M059J (cell line): ENCODE measurements at places on chromosomes 16 and 17.

DNA sequence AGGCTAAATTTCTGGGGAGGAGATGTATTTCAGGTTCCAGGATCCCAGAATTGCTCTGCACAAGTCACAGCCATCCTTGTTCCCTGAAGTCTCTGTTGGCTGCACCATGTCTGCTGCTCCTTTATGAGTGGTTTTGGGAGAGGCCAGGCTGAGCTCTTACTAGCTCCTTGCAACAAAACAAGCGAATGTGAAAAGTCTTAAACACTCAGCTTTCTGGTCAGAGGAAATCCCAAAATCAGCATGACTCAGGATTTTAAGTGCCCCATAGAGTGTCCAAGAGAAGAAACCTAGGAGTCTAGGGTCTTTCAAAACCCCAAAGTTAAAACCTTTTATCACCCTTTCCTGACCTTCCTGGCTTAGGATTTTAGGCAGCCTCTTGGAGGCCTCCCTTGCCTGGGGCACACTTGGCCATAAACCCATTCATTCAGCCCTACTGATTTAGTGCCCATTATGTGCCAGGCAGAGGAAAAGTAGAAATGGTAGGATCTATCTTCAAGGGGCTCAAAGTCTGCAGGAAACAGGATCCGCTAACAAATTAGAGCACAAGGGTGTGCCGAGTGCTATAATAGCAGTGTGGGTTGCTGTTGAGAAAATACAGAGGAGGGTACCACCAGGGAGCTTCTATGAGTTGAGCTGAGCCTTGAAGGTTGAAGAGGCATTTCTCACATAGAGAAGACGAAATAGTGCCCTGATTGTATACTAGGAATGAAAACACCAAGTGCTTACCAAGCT is 36.9 kb downstream of the SOST start:
- peak; percentile 48 for DNase-seq

- DNase-seq, result peak; percentile 82
Measured at GRCh38 chr16:12629271-12629670, 174.4 kb downstream of the CPPED1 start.

- DNase-seq, result peak; percentile 65
Measured at GRCh38 chr17:63571632-63572310, 21.5 kb downstream of the DCAF7 start.

DNA sequence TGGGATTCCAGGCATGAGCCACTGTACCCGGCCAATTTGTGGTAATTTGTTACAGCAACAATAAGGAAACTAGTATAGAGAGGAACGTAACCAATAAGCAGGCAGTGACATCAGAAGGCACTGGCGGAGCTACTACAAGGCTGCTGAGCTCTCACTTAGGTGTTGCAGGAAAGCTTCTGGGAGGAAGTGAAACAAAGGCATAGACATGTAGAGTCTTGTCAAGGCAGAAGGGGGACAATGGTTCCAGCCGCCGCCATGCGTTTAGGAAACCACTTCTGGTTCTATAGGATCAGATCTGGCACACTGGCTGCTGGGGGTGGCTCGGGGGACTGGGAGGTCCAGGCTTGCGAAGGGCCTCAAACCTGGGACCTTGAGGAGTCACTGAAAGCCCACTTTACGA is 9.4 kb upstream of the CPSF4L start:
- DNase-seq, result no peak

- DNase-seq, result peak; percentile 43
Measured at GRCh38 chr16:19691161-19691711, 26.8 kb downstream of the KNOP1 start.

- peak; percentile 95 for DNase-seq
Measured at GRCh38 chr16:55471448-55472097, 7.4 kb upstream of the MMP2 start.

- DNase-seq, result no peak
Measured at GRCh38 chr16:53421248-53421647, 13.0 kb upstream of the RBL2 start.

GRCh38 chr17:52546990-52547389 is 388.5 kb upstream of the CA10 start:
- no peak for DNase-seq

DNA sequence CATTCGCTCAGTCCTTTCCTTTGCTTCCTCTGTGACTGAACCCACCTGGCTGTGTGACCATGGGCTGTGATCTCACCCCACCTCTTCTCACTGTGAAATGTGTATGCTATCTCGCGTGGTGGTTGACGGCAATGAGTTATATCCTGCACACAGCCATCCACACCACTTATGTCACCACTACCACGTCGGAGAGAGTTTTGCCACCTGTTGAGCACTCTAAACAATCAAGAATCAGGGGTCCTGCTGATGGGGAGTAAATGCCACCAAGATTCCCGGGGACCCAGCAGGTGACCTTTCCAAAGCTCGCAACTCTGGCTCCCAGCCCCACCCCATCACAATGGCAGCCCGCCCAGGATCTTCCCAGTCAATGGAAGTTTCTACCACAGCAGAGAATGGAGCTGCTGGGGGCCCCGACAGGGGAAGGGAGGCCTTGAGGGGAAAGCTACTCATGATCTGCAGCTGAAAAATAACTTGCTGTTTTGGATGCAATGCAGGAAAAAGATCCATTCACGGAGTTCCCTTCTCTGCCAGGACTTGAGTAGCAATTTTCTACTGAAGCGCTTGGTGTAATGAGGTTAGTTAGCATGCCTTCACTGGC is 26.2 kb upstream of the RCVRN start:
- DNase-seq, result no peak

GRCh38 chr17:41098481-41098880 is 539 bp upstream of the KRTAP4-8 start:
- peak; percentile 79 for DNase-seq

DNA sequence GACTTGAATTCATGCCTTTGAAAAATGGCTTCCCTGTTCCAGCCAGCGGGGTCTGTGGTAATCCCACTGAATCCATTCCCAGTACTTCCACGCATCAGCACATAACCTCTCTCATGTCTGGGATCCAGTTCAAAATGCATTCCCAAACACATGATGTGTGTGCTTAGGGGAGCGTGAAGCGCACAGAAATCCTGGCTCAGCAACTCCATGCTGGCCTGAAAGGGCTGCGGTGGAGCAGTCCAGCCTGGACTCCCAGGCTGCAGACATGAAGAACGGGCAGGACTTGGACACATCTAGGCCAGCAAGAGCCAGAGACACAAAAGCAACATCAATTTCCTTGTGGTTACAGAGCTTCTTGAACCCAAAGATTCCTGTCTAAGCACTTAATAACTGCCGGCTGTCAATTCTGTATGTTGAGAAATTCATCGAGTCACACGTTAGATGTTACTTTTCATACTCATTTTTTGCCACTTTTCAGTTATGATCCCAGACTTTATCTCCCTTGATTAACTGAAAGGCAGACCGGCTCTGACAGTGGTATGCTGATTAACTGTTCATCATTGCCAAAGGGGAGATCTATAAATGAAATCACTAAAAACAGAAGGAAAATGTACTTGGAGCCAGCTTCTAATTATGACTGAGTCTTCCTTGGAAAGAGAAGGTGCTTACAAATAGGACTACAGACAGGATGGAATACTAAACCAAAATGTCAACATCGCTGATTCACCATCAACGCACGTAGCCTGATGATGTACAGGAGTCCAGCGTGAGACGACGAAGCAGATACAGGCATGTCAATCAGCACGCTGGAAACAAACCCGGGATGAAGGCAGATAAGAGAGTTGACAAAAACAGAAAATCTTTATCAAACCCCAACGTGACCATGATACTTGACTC is 23.0 kb downstream of the NSMCE1 start:
- no peak for DNase-seq

GRCh38 chr17:71926746-71927398 is 193.9 kb upstream of the SOX9 start:
- DNase-seq, result peak; percentile 70
